ENCODE measurements at places on chromosomes 16 and 17.

DNA sequence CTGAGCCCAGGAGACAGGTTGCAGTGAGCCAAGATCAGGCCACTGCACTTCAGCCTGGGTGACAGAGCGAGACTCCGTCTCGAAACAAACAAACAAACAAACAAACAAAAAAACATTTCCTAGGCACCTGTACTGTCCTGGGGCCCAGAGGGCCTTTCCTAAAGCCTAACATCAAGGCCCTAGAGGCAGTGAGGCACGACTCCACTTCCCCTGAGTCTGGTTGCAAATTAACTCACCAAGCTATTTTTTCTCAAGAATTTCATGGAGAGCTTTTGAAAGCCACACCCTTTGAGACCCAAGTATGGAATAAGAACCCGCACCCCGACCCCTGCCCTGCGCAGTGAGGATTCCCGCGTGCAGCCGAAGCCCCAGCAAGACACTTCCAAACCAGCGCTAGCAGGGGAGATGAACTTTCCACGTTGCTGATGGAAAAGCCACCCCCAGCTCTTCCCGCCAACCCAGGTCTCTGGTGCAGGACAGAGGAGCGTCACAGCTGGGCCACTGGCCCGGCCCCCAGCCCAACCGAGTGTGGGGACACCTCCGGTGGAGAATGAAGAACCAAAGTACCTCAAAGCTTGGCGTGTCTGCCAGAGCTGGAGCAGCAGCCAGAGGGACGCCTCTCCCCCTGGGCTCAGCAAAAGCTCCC, 1.2 kb downstream of the CHST5 start:
- DNase-seq: no peak

- DNase-seq: no peak
Measured at GRCh38 chr17:33202021-33202420, 91.1 kb downstream of the ASIC2 start.

- DNase-seq: no peak
Measured at GRCh38 chr17:4220655-4221054, 43.1 kb downstream of the ANKFY1 start.

DNA sequence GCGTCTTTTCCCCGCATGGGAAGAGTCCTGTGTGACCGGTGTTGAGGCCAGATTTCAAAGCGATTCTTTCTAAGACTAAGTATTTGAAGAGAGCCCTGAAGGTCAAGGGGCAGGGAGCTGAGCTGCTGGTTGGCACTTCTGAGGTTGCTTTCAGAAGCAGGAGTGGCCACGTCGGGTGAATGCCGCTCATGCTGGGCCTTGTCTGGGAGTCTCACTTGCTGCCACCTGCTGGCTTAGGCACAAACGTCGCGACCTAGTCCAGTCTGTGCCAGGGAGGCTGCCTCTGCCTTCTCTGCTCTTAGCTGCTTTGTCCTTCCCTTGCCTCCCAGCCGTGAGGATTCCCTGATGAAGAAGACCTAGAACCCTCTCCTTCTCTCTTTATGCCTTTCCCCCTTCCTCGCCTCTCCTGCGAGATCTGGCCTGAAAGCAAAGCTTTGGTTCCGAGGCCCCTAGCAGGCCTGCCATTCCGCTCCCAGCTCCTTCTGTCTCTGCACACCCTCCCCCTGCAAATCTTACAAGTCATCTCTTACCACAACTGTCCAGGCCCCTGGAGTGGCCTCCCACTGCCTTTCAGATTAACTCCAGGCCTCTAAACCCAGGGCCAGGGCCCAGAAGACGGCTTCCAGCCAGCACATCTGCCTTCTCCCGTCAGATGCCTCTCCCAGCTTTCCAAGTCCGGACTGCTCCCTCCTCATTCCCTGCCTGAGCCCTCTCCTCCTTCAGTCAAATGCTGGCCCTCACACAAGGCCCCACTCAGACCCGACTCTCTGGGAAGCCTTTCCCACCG, 11.4 kb downstream of the CTNS start:
- DNase-seq: peak; percentile 43

GRCh38 chr16:27096375-27096774, 29.6 kb downstream of the C16orf82 start:
- no peak for DNase-seq
